ENCODE measurements at places on chromosomes 16 and 17. TPM values are rescaled to one million over a fixed set of nuclear protein-coding genes. Genes with fewer than 3 reads are reported as not detected.

SRCIN1 gene
- not detected for total RNA-seq

METTL9 gene
- 390 TPM for total RNA-seq

NAA60 gene
- total RNA-seq: 13.0 TPM

ZNF319 gene
- total RNA-seq: 2.3 TPM

TMIGD1 gene
- not detected for total RNA-seq

TBC1D28 gene
- not detected for total RNA-seq

EVPLL gene
- not detected for total RNA-seq

EME1 gene
- total RNA-seq: not detected

ZP2 gene
- not detected for total RNA-seq

TBC1D3E gene
- total RNA-seq: not detected

CCL1 gene
- total RNA-seq: not detected

TM4SF5 gene
- not detected for total RNA-seq

CD300A gene
- not detected for total RNA-seq

SPN gene
- total RNA-seq: not detected

NXN gene
- 18.1 TPM for total RNA-seq

CA4 gene
- total RNA-seq: not detected

MYO19 gene
- 43.3 TPM for total RNA-seq

IRX3 gene
- 1.8 TPM for total RNA-seq

CTF1 gene
- total RNA-seq: 2.5 TPM

SRCAP gene
- total RNA-seq: 21.9 TPM

ACSM2A gene
- not detected for total RNA-seq

OTOP2 gene
- not detected for total RNA-seq

CSH1 gene
- total RNA-seq: not detected

TP53TG3B gene
- not detected for total RNA-seq

KAT8 gene
- total RNA-seq: 31.5 TPM

KRTAP17-1 gene
- not detected for total RNA-seq

NPIPB9 gene
- total RNA-seq: 5.0 TPM

KRT25 gene
- not detected for total RNA-seq

HS3ST3A1 gene
- total RNA-seq: 8.3 TPM

CCL4 gene
- total RNA-seq: not detected

KRT9 gene
- total RNA-seq: not detected

SLC16A11 gene
- 2.4 TPM for total RNA-seq

DRC3 gene
- 1.8 TPM for total RNA-seq

TP53TG3F gene
- total RNA-seq: not detected

GDPD1 gene
- total RNA-seq: 0.49 TPM

MOSMO gene
- 26.5 TPM for total RNA-seq

DGKE gene
- 5.2 TPM for total RNA-seq

TNFAIP1 gene
- total RNA-seq: 23.7 TPM

PRM3 gene
- total RNA-seq: not detected

MC1R gene
- 8.1 TPM for total RNA-seq

ITFG1 gene
- total RNA-seq: 62.4 TPM

XAF1 gene
- total RNA-seq: 47.1 TPM

YPEL3 gene
- total RNA-seq: 19.8 TPM

KRTAP16-1 gene
- not detected for total RNA-seq

FADS6 gene
- total RNA-seq: not detected

CEP20 gene
- total RNA-seq: 42.3 TPM

FGF11 gene
- 1.7 TPM for total RNA-seq

CDK5R1 gene
- total RNA-seq: 1.4 TPM

C16orf96 gene
- total RNA-seq: not detected

CLEC3A gene
- total RNA-seq: not detected

PMP22 gene
- total RNA-seq: 111 TPM

HEATR9 gene
- total RNA-seq: not detected

HOXB5 gene
- 0.57 TPM for total RNA-seq

CPHXL2 gene
- not detected for total RNA-seq

CD300H gene
- not detected for total RNA-seq

BCL6B gene
- total RNA-seq: 0.41 TPM

TMEM100 gene
- total RNA-seq: 2.1 TPM

NOL11 gene
- total RNA-seq: 45.8 TPM

FBXO39 gene
- total RNA-seq: 0.57 TPM

ANKS4B gene
- not detected for total RNA-seq

Measured in fibroblast of the aortic adventitia (primary cell).